Gastroesophageal sphincter (tissue), 4 donors: ENCODE measurements at places on chromosomes 1 and 21.
A peak's percentile ranks its signal among the peaks of the same experiment; 100 is the strongest.

DNA sequence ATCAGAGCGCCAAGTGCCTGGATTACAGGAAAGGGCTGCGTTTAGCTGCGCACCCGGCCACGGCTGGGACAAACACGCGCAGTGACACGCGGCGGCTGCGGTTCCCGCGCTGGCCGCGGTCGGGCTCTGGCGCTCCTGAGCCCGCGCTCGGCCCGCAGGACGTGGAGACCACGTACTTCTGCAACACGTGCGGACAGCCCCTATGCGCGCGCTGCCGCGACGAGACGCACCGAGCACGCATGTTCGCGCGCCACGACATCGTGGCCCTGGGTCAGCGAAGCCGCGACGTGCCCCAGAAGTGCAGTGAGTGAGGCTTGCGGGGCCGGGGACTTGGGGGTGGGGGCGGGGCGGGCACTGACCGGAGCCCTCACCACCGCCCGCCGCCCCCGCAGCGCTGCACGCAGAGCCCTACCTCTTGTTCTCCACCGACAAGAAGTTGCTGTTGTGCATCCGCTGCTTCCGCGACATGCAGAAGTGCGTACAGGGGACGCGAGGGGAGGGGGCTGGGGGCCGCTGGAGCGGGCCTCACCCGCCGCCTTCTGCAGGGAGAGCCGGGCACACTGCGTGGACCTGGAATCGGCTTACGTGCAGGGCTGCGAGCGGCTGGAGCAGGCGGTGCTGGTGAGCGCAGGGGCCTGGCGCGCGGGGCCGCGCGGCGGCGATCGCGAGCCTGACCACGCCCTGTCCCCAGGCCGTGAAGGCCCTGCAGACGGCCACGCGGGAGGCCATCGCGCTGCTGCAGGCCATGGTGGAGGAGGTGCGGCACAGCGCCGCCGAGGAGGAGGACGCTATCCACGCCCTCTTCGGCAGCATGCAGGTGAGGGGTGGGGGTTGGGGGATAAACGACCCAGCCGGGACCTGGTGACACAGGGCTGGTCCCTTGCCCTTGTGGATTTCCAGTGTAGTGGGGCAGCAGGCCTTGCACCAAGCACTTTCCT lies 3.1 kb downstream of the RNF207 start:
- peak; percentile 53 for ATAC-seq

GRCh38 chr1:19505693-19506457 lies 20.5 kb upstream of the CAPZB start:
- ATAC-seq, result peak; percentile 17

- ATAC-seq, result no peak
Measured at GRCh38 chr1:43267291-43267805, 2.4 kb upstream of the TMEM125 start.

GRCh38 chr1:44294588-44295007 lies 60.5 kb downstream of the ERI3 start:
- peak; percentile 77 for ATAC-seq

DNA sequence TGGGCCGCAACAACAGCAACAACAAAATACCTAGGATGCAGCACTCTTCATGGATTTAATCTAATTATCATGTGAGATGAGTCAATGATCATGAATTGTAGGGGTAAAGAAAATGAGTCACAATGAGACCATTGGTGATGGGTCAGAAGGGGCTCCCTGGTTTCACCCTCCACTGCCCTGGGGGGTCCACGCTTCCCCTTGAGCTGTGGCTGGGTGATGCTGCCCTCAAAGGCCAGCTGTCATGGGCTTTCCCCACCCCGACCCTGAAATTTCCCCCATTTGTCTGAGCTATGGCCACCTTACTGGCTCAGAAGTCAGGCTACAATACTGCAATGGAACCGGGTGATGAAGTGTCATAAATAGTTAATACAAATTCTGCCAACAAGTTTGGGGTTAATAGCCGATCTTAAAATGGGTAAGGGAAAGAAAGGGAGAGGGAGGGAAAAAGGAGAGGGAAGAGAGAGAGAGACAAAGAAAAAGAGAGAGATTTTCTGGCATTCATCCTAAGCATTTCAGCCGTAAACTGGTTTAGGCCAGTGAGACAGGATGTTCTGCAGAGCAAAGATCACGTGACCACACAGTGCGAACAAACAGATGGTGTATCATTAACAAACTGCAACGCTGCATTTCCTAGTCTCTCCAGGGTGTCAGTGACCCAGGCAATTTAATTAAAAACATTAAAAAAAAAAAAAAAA lies 143.4 kb upstream of the ERRFI1 start:
- ATAC-seq, result peak; percentile 90

- peak; percentile 95 for ATAC-seq
Measured at GRCh38 chr1:52927212-52928014, at the start of gene SCP2. Gene SCP2 (plus strand): TSS chr1:52927276. CDS start chr1:52927397, 121 bp downstream.

GRCh38 chr21:42746593-42747275 lies 93.3 kb downstream of the PDE9A start:
- ATAC-seq, result no peak

DNA sequence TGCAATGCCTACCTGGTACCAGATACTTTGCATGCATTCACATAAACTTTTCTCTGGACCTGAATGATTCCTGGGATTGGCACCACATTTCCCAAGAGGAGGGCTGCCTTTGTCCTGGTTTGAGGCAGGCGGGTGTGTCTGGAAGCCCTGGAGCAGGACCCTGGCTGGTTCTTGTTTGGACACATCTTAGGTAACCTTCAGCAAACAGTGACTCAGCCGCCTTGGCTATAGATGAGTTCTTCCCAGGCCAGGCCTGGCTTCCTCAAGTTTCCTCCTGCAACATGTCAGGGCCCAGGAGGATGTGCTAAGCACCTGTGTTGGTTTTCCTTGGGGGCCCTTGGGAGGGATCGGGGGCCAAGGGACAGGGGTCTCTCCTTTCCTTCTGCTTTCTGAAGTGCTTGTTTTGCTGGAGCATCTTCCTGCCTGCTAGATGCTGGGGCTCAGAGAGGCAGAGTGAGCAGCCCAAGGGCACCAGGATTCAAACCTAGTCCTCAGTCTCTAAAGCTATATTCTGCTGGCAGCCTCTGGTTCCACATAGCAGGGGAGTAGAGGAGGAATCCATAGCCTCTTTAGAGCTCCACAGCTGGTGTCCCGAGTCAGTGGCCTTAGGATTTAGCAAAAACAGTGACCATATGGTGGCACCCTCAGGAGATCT lies 38.2 kb downstream of the PAX7 start:
- ATAC-seq, result no peak

DNA sequence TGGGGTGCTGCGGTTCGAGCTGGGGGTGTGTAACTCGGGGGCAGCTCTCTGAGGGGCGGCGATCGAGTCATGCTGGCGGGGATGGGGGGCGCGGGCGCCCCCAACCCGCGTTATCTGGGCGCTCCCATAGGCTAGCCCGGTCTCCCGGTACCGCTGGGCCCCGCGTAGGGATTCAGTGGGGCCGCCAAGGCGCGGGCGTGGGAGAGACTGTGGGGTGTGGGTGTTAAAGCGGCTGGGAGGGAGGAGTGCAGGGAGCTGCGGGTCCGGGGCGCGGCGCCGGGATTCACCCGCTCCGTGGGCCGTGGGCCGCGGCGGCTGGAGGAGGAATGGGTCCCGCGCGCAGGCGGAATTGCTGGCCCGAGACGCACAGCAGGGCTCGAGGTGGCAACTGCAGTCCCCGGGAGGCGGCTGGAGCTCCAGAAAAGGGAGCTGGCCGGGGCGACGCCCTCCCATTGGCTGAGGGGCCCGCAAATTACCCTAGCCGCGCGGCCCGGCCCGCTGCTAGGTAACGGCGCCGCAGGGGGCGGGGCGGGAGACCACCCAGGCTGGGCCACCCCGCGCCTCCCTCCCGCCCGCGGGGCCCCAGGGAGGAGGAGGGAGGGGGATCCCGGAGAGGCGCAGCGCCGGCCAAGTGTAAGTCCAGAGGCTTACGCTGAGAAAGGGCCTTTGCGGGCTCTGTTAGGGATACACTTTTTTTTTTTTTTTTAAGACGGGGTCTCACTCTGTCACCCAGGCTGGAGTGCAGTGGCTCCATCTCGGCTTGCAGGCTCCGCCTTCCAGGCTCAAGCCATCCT lies at the start of gene PTCH2:
TSS of gene PTCH2 (minus strand) at position 392 of the 794 bp plus-strand sequence. CDS start at position 71, 321 bp downstream.
- peak; percentile 93 for ATAC-seq

DNA sequence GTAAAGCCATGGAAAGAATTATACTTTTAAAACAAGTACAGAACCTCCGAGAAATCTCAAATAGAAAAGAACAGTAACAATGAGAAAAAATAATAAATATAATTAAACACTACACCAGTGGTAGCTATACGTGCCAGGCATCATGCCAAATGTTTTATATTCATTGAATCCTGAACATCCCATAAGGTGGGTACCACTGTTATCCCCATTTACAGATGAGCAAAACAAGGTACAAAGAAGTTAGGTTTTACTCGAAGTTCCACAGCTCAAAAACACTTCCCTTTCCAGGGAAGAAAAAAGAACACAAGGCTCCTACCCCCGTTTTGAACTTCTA lies 33.4 kb downstream of the JAK1 start:
- ATAC-seq, result no peak

DNA sequence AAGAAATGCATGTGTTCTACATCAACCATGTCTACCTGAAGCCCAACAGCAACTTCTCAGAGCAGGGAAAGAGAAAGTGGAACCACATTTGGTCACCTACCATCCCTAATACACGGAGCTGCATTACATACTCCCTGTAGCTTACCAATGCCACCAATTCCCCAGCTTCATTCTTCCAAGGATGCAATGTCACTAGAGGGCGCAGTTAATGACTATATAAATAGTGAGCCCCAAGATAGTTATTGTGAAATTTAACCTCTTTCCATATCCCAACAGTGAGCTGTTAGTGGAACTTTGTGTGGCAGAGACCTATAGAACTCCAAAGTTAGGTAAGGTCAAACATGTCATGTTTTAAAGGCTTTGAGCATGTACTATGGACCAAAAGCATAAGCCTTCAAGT lies 618.3 kb downstream of the SMYD3 start:
- ATAC-seq, result no peak

DNA sequence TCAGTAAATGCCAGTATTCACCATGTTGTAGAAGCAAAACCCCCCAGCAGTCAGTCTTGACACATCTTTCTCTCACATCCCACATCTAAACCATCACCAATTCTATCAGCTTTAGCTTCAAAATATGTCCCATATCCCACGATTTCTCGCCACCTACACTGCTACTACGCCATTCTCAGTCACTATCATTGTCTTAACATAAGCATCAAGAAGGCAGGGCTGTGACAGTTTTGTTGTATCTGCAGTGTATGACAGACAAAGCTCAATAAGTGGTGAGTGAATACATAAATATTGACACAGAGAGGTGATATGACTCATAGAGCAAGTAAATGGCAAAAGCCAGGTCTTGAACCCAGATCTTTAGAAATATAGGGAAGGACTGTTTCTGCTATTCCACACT lies 59.9 kb downstream of the JAK1 start:
- ATAC-seq, result no peak

- ATAC-seq, result no peak
Measured at GRCh38 chr1:203671047-203671446, 44.4 kb downstream of the ATP2B4 start.

- no peak for ATAC-seq
Measured at GRCh38 chr1:70284366-70284765, 63.2 kb downstream of the SRSF11 start.

DNA sequence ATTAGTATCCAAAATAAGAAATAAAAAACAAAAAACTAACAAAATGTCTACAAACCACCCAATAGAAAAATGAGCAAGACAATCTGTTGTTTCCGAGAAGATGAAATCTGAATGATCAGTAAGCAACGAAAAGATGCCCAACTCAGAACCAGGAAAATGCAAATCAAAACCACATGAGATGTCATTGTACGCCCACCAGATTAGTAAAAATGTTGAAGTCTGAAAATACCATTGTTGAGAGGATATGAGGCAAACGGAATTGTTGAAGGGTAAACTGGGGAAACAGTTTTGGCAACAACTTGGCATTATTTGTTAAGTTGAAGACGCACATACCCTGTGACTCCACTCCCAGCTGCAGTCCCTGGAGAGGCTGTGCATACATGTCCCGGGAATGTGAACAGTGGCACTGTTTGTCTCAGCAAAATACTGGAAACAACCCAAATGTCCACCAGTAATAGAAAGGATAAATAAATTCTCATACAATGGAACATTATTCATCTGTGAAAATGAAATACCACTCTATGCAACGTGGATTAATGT lies 10.6 kb downstream of the ZBTB17 start:
- peak; percentile 42 for ATAC-seq

DNA sequence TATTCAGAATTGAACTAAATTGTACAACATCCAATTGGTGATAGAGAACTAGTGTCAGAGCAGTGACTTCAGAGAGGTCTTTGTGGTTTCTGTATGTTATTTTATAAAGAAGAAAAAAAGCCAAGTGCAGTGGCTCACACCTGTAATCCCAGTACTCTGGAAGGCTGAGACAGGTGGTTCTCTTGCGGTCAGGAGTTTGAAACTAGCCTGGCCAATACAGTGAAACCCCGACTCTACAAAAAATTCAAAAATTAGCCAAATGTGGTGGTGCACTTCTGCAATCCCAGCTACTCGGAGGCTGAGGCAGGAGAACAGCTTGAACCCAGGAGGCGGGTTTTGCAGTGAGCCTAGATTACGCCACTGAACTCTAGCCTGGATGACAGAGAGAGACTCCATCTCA lies 90.7 kb downstream of the ASH1L start:
- no peak for ATAC-seq

GRCh38 chr1:7006996-7007871 lies 222.0 kb downstream of the CAMTA1 start:
- ATAC-seq, result no peak
